Effector memory CD4-positive, alpha-beta T cell (primary cell): ENCODE measurements at places on chromosomes 16 and 17.

- no peak for DNase-seq
Measured at GRCh38 chr17:68768804-68769203, 167.6 kb upstream of the FAM20A start.

GRCh38 chr16:88702371-88703210, 3.6 kb downstream of the RNF166 start:
- no peak for DNase-seq

DNA sequence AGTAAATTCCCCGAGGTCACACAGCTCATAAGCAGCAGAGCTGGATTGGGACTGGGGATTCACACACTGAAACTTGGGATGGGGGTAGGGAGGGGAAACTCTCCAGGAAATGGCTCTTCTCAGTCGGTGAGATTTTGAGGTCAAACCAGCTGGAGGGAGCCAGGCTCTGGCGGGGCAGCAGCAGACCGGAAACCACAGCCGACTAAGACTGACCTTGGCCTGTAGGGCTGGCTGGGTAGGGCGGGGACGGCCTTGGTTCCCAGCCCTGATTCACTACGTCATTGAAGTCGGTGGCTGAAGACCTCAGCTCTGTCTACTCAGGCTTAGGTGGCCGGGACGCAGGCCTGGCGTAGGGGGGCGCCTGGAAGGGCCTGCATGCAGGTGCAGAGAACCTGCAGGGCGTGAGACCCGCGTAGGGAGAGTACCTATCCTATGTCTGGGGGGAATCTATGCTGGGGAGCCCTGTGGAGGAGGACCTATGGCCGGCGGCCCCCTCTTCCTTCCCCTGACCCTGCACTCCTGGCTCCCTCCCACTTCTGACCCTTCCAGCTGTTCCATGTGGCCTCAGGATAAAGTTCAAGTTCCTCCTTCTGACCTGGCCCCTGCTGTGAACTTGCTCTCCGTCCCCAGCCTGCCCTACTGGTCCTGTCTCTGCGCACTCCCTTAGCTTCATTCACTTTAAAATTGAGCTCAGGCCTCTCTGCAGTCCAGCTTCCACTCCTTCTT, 11.9 kb upstream of the SLC4A1 start:
- no peak for DNase-seq

- no peak for DNase-seq
Measured at GRCh38 chr16:84379709-84380362, 11.5 kb downstream of the ATP2C2 start.

DNA sequence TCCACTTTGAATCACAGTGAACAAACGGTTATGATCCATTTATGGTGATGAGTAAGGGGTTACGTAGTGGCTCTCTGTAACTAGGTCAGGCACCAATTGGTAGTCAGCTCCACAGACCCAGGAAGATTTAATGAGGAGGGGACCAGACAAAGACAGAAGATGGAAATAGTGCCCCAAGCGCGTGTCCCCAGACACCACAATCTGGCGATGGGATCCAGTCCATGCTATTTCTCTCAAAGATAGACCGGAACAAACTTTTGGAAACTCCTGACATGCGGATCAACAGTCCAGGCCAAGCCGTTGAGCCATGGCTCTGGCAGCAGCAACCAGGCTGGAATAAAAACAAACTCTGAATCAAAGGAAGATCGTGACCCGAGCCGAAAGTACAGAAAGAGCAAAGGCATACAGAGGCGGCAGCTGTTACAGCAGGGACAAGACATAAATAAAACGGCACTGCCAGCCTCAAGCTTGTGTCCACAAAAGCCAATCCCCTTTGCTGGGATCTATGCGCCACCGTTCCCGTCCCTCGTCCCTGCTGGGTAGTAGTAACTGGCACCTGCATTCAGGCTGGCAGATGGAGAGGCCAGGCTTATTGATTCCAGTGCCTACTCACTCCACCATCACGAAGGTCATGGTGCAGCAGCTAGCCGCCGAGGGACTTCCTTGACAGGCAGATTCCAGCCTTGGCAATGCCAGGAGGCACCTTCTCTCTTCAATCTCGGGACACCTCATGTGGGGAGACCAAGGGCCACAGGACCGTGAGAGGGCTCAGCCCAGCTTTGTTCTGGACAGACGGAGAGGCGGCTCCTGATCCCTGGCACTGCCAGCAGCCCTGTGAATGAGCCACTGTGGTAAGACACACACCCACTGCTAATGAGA, 50.2 kb downstream of the CDH11 start:
- no peak for DNase-seq

GRCh38 chr16:73071131-73071940, 23.4 kb upstream of the ZFHX3 start:
- no peak for DNase-seq

DNA sequence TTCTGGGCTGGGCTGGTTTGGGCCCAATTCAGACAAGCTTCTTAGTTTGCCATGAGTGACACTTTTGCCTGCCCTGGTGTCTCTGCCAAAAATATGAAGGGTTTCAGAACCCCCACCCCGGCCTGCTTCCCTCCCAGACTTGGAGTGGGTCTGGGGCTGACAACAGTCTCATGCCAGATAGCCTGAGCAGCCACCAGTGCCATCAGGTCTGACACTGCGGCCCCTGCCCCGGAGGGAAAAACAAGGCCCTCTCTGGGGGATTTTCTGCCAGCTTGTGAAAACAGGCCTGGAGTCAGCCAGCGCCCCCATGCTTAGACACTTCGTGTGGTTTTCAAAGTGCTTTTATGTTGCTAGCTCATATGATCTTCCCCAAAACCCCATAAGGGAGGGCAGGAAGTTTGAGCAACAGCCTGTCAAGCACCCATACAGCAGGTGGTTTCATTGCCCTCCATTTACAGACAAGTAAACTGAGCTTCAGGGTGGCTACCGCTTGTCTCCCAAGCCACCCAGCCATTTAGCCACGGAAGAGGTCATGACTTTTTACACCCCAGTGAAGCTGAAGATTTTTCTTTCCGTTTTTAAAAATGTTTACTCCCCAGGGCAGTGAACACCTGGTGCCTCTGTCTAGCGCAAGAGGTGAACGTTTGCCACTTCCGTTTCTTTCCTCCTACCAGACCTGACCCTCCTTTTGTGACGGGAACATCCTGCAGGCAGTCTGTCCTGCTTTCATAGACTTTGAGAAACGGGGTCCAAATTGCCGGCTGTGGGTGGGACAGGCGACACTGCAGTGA, 300.6 kb downstream of the SEC14L1 start:
- DNase-seq = peak; percentile 77

- DNase-seq = no peak
Measured at GRCh38 chr17:74259667-74260524, 14.1 kb upstream of the DNAI2 start.

DNA sequence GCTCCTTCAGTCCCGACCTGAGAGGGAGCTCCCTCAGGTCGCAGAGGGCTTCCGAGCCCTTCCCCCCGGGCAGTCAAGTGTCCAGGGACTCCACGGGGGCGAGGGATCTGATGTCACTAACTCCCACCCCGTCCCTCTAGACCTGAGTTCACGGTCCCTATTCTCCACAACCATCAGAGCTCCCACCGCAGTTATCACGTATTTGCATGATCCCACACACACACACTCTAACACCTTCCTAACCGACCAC, 3.7 kb upstream of the PER1 start:
- no peak for DNase-seq

DNA sequence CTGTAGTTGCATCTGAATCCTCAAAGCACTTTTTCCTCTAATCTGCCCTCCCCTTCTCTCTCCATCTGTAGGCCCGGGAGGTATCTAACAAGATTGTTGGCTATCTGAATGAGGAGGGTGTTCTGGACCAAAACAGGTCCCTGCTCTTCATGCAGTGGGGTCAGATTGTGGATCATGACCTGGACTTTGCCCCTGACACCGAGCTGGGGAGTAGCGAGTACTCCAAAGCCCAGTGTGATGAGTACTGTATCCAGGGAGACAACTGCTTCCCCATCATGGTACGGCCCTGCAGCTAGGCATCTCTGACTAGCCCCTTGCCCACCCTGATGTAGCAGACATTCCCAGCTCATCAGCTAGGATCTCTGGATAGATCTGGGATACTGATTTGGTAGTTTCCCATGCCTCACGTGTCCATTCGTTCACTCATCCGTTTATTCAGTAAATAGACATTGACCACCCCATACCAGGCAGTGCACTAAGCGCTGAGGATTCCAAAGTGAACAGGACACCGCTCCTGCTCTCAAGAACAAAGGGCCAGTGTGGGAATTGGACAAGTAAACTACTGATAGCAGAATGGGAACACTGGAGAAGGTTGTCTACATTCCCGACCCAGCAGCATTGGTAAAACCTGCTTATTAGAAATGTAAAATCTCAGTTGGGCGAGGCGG, 12.1 kb downstream of the LPO start:
- DNase-seq = no peak

GRCh38 chr17:78343187-78343542, 16.7 kb downstream of the SOCS3 start:
- no peak for DNase-seq

GRCh38 chr16:30660424-30661261, 2.4 kb downstream of the FBRS start:
- DNase-seq = peak; percentile 70

DNA sequence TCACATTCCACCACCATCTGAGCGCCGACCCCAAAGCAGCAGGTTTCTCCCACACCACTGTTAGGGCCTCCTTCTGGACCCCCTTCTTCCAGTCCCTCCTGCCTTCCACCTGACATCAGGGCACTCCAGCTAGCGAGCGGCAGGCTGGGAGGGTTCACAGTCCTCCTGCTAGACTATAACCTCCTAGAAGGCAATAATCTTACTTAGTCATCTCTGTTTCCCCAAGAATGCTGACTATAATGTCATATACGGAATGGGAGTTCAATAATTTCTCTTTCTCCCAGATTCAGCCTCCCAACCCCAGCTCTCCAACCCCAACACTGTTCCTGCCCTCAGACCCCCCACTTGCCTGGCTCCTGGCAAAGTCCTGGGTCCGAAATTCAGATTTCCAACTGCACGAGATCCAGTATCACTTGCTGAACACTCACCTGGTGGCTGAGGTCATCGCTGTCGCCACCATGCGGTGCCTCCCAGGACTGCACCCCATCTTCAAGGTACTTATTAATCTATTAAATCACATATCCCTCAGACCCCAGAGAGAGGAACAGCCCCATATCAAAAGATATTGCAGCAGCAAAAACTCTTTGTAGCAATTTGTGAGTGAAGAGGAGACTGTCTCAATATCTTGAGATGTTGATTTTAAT, 5.6 kb downstream of the ALOX12 start:
- peak; percentile 37 for DNase-seq

DNA sequence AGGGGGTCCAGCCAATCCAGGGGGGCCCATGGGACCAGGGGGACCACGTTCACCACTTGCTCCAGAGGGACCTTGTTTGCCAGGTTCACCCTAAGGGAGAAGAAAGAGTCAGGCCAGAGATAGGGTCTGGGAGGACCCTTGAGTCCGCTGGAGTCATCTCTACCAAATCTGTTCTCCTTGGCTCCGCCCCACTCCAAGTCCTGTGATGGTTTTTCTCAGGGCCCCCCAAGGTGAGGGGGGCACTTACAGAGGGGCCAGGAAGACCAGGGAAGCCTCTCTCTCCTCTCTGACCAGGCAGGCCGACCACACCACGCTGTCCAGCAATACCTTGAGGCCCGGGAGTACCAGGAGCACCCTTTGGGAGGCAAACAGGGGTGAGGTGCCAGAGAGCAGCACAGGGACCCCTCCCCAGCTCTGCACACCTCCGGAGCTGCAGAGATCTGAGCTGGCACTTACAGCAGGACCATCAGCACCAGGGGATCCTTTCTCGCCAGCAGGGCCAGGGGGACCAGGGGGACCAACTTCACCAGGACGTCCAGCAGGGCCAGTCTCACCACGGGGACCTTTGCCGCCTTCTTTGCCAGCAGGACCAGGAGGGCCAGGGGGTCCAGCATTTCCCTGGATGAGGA, 12.4 kb downstream of the COL1A1 start:
- DNase-seq = no peak

GRCh38 chr16:50144211-50144610, 8.9 kb upstream of the TENT4B start:
- no peak for DNase-seq

- DNase-seq = no peak
Measured at GRCh38 chr17:49729069-49729468, 21.3 kb upstream of the SLC35B1 start.

DNA sequence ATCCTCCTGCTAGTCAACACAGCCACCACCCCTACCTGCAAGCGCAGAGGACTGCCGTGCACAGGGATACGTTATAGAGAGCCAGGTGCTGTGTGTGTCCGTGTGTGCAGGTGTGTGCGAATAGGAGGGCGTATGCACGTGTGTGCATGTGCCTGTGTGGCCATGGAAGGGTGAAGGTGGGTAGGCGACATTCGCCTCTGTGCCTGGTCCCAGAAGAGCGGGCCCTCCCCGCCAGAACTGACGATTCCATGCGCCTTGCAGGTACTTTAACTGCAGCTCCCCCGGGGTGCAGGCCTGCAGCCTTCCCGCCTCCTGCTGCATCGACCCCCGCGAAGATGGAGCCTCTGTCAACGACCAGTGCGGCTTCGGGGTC, 8.7 kb downstream of the PDE6G start:
- no peak for DNase-seq
